ENCODE measurements at places on chromosomes 12 and 14. TPM values are rescaled to one million over a fixed set of nuclear protein-coding genes. Genes with fewer than 3 reads are reported as not detected.
A peak's percentile ranks its signal among the peaks of the same experiment; 100 is the strongest.

SPX gene
- 32.7 TPM for polyA plus RNA-seq

MGST1 gene
- polyA plus RNA-seq: 14.7 TPM

VSIG10 gene
- polyA plus RNA-seq: 12.0 TPM

LRIG3 gene
- polyA plus RNA-seq: 29.2 TPM

CLEC4E gene
- not detected for polyA plus RNA-seq

CRIP2 gene
- 256 TPM for polyA plus RNA-seq

OTOGL gene
- polyA plus RNA-seq: 0.44 TPM

DNA sequence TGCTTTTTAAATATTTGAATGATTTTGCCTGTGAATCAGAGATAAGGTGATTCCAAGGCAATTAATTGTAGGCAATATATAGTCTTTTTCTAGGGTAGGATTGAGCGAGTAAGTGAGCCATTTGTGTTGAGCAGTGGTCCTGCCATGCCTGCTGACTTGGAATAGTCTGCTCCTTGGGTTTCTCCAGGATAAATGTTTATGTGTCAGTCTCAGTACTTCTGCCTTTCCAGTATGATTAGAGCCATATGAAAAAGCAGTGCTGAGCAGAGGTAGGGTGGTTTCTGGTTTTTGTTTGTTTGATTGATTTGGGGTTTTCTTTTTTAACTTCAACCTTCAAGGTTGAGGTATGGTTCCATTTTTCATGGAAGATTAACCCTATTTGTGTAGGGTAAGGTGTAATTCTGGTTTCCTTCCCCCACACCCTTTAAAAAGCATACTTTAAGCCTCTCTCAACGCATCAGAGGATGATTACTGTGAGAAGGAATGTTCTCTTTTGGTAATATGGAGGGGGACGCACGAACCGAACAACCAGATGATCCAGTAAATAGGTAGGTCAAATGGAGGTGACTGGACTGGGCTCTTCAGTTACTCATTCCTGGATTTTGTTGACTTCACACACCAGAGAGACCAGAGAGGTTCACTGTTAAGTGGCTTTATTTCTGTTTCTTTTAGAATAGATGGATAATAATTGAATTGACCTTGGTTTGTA, 22.7 kb downstream of the FRMD6 start:
- DNase-seq: no peak

DNA sequence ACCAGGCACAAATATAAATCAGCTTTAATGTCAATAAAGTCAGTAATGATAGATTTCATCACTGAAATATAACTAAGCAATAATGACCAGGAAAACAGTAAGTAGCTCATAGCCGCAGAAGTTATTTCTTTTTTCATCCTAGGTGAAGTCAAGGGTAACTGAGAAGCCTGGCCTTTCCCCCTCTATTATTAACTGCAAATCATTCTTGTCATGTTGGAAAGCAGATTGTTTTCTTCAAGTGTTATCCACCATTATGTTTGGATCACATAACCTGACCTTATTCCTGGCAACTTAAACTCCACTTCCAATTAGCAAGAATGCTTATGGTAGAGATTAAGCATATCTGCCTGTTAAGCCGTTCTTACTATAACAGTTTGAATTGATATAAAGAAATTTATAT, 603.4 kb upstream of the FOXG1 start:
- no peak for DNase-seq

DNA sequence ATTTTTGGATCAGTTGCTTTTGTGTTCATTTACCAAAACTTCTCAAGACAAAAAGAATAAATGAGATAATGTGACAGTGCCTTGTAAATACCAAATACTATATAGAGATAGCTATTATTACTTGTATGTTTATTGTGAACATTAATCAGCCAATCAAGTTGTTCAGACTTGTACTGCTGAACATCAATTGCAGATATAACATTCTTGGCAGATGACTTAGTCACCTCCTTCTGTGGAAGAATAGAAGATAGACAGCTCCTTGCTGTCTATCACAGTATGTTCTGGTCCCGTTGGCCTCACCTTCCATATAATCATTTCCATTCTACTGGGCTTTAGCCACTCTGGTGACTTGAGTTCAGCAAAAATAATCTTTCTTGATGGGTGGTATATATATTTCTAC, 30.1 kb downstream of the PSEN1 start:
- DNase-seq: no peak

- DNase-seq: peak; percentile 50
These were observed 58.1 kb upstream of the PCED1B start for GRCh38 chr12:47021298-47021697.

GRCh38 chr14:99538733-99539132, 57.5 kb downstream of the CCNK start:
- no peak for DNase-seq

Data from hindlimb muscle (tissue), 1 donor.